Activated naive CD4-positive, alpha-beta T cell treated with anti-CD3 and anti-CD28 coated beads for 36 hours (primary cell): ENCODE measurements at places on chromosomes 6 and 20.

- DNase-seq, result no peak
Measured at GRCh38 chr20:14310977-14311627, 26.3 kb downstream of the FLRT3 start.

DNA sequence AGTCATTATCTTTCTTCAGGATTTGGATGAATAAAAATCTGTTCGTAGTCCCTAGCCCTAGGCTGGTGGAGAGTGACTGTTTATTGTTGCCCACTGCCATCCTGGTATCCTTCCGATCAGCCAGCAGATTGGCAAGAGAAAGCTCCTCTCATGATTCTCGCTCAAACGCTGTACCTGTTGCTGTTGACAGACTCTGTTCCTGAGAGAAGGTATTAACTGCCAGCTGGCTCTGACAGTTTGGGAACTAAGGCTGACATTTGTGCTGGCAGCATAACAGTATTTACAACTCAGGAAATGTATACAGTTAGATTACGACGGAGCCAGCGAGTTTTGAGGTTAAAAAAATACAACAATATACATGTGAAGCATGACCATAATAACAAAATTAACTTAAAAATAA, 674.5 kb downstream of the PRKN start:
- DNase-seq, result no peak

GRCh38 chr6:72275888-72276287, 346.0 kb upstream of the KCNQ5 start:
- no peak for DNase-seq

GRCh38 chr20:37714978-37715672, 21.3 kb downstream of the CTNNBL1 start:
- DNase-seq, result no peak

DNA sequence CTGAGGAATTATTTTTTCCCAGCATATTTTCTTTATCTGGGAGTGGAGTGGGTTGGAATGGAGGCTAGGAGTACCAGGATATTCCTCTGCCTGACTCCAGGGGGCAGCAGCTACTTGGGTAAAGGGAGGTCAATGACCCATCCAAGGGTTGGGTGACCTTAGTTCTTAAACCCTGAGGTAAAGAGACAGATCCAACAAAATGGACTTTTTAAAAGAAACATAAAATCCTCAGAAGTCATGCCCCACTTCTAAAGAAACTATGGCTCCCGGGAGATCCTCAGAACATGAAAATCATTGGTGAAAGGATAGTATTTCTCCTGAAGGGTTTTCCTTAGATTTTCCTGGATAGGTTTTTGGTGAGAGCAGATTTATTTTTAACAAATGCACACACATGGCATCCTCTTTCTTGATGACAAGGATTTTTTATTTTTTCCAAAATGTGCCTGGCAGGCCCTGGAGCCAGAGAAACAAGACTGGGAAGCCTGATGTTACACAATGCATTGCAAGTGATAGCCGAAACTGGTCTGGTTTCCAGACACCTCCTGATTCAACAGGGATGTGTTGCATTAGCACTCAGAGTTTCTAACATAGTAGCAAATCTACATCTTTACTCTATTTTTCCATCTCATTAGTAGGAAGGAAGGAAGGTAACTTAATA, 240.9 kb upstream of the BTBD3 start:
- peak; percentile 19 for DNase-seq

- DNase-seq, result peak; percentile 49
Measured at GRCh38 chr20:39885975-39886649, 802.9 kb downstream of the MAFB start.

GRCh38 chr20:49888212-49889000, 26.9 kb downstream of the SPATA2 start:
- DNase-seq, result peak; percentile 68

GRCh38 chr6:132812756-132813172, 1.6 kb upstream of the RPS12 start:
- DNase-seq, result no peak

GRCh38 chr6:132445201-132445951, 44.1 kb upstream of the MOXD1 start:
- DNase-seq, result no peak

DNA sequence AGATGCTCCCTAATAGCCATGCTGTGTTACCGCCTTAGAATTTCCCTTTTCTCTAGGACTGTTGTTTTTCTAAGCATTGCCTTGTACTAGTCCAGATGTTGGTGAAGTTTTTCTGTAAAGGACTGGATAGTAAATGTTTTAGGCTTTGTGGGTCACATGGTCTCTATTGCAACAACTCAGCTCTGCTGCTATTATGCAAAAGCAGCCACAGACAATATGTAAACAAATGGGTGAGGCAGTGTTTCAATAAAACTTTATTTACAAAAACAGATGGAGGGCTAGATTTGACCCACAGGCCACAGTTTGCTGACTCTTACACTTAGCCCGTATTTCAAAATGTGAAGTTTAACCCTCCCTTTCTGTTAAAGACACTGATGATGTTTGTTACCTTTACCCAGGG, 207.6 kb upstream of the MYLIP start:
- no peak for DNase-seq
